A673 (cell line): ENCODE measurements at places on chromosomes 1 and 21.

GRCh38 chr21:33544451-33545195 is 1.8 kb downstream of the SON start:
- DNase-seq = no peak

DNA sequence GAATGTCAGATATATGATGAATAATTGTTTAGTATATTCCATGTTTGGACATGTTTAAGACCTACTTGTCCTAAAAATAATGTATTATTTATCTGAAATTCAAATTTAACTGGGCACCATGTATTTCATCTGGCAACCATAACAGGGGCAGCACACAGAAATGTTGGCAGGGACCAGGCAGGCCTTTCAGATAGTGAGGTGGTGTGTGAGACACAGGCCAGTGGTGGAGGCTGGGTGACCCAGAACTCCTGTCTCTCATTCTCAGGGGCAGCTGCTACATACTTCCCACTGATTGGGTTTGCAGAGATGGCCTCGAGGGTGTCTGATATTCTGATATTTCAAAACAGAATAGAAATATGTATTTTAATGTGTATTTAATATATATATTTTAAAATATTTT is 1.3 kb upstream of the FASLG start:
- DNase-seq = no peak

GRCh38 chr21:35732788-35733187 is 327.5 kb downstream of the SETD4 start:
- no peak for DNase-seq

GRCh38 chr1:88052167-88052566 is 631.9 kb upstream of the PKN2 start:
- no peak for DNase-seq

GRCh38 chr1:69246109-69246508 is 321.6 kb upstream of the LRRC7 start:
- no peak for DNase-seq

DNA sequence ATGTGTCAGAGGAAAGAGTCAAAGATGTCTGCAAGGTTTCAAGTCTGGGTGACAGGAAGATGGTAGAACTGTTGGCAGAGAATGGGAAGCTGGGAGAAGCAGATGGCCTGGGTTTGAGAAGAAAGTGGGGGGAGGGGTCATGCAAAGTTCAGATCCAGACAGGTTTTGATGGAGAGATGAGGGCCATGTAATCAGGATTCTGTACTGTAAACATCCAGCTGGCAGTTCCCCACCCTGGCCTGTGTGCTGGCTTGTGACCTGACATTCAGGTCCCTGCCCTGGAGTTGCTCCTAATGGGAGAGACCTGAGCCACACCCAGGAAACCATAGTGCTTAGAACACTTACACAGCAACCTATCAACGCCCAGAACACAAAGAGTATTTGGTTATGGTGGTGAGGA is 15.6 kb upstream of the ETV3 start:
- no peak for DNase-seq

GRCh38 chr1:180182643-180183311 is 28.1 kb downstream of the QSOX1 start:
- no peak for DNase-seq

DNA sequence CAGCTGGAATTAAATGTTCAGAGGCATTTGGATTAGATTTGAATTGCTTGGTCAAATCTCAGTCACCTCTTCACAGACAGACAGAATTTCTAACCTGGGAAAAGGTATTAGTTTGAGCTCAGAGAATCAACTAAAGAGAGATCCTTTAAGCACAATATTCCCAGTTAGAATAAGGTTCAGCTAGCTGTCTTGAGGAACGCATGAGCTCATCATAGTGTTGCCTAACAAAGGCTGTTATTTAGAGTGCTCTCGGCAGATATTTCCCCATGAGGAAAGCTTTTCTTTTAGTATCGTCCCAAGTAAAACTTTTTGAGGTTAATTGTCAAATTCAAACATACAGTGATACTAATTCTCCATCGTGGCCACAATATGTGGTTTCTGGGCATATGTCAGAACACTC is 269.9 kb downstream of the HLX start:
- DNase-seq = no peak

DNA sequence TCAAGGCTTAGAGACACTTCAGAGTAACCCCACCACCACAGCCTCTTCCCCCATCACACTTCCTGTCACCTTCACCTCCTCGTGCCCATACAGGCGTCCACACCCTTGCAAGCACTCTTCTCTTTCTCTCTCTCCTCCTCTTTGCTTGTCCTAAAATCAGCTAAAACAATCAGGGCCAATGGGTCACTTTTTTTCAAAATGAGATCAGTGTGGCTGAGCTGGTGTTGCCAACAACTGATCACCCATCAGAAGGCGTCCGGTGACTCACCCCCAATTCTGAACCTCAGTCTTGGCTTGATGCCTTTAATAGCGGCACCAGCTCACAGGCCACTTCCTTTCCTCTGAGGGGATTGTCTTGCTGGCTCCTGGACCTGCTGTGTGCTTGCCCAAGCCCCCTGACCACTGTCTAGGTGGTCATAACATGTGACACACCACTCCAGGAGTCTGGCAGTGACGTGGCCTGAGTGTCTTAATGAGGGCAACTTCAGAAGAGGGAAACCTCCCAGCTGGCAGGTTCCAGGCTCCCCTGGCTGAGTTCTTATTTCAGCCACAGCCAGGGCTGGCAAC is 1.6 kb downstream of the DRAXIN start:
- peak; percentile 42 for DNase-seq

- DNase-seq = no peak
These were observed 161.2 kb upstream of the SNX7 start for GRCh38 chr1:98500324-98500723.

DNA sequence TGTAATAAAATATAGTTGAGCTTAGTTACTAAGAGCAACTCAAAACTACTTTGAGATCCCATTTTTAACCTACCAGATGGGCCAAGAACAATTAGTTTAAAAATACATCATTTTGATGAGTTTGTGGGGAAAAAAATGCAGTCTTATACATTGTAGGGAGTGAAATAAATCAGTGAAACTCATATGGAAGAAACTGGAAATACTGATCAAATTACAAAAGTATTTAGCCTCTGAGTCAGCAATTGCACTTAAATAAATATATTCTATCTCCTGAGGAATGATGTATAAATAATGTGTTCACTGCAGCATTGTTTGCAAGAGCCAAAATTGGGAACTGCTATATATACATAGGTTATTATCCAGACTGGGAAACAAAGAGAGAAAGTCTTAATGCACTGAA is 4.6 kb upstream of the SMCP start:
- DNase-seq = no peak

- DNase-seq = peak; percentile 28
These were observed 160.5 kb downstream of the TBX15 start for GRCh38 chr1:118827636-118828035.

GRCh38 chr1:60911966-60912697 is 170.2 kb upstream of the NFIA start:
- DNase-seq = peak; percentile 89

DNA sequence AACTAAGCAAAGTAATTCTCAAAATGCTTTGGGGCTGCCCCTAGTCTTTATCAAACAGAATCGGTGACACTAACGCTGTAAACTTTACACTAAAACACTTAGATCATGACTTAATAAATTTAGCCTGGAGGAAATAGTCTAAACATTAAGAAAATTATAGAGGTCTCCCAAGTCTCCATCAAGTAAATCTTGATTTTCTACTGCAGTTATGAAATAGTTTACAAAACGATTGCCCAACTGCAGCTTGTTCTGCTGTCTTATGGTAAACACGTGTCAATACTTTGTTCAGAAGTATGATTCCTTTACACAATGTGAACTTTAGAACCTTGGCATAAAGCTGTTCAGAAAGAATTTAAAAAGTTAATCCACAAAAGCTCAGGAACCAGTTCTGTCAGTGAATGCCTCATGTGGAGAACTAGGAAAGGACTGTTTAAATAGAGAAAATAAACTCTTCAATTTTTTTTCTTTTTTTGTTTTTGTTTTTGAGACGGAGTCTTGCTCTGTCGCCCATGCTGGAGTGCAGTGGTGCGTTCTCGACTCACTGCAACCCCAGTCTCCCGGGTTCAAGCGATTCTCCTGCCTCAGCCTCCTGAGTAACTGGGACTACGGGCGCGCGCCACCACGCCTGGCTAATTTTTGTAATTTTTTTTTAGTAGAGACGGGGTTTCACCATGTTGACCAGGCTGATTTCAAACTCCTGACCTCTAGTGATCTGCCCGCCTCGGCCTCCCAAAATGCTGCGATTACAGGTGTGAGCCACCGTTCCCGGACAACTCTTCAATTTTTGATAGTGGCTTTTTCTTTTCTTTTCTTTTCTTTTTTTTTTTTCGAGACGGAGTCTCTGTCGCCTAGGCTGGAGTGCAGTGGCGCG is 1.6 kb downstream of the DDI2 start:
- DNase-seq = no peak

DNA sequence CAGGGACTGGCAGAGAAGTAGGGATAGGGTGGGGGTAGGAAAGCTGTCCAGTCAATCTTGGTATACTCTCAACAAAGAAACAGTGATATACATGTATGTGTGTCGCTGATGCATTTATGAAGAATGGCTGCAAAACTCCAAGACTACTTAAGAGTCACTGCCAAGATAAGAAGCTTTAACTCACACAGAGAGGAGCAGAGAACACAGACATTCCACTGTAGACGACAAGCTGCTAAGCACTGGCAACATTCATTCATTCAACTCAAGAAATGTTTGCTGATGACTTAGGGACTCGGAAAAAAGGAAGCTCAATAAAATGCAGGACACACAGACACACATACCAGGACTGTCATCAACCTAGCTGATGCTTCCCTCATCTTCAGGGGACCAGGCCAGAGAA is 5.5 kb downstream of the CTNNBIP1 start:
- no peak for DNase-seq

GRCh38 chr21:45576838-45577737 is 34.8 kb upstream of the SLC19A1 start:
- no peak for DNase-seq

DNA sequence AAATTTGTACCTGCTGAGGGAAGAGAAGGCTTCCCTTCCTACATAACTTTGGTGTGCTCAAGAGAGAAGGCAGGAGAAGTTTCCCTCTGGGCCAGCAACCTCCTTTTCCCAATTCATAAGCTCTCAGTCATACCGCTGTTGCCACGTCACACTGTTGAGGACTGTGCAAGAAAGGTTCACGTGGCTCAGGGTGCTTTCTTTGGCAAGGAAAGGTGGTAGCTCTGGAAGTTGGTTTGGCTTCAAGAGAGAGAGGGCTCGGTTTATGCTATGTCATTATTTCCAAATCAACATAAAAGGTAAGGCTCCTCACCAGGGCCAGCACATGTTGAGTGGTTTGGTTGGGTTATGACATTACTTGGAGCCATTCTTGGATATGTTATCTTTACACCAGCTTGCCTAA is 77.3 kb downstream of the TNFSF18 start:
- DNase-seq = no peak

- no peak for DNase-seq
These were observed 213.4 kb downstream of the USP25 start for GRCh38 chr21:15943009-15943666.

GRCh38 chr1:117146575-117147340 is 25.2 kb upstream of the TRIM45 start:
- peak; percentile 68 for DNase-seq

- peak; percentile 68 for DNase-seq
These were observed 4.3 kb upstream of the CBR1 start for GRCh38 chr21:36065497-36066036.

- DNase-seq = no peak
These were observed 14.6 kb downstream of the TFAP2E start for GRCh38 chr1:35587736-35588135.

DNA sequence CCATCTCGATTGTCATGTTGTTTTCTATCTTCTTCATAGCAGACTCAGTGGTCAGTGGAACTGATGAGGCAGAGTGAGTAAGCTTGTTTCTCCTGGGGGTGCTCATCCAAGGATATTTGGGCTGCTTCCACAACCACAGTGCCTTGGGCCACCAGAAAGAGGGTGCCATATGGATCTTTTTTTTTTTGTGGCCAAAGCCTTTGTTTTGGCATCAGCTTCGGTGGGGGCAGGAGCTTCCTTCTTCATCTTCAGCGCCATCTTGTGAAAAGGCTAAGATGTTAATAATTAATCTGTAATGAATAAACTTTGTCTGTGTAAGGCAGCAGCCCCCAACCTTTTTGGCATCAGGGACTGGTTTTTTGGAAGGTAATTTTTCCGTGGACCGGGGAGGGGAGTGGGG is 6.6 kb upstream of the PLPP3 start:
- no peak for DNase-seq

- DNase-seq = peak; percentile 13
These were observed at the start of gene SLC37A1 for GRCh38 chr21:42513151-42513984. Gene SLC37A1 (plus strand): TSS chr21:42513852. CDS start chr21:42518455, 4,603 bp downstream.

DNA sequence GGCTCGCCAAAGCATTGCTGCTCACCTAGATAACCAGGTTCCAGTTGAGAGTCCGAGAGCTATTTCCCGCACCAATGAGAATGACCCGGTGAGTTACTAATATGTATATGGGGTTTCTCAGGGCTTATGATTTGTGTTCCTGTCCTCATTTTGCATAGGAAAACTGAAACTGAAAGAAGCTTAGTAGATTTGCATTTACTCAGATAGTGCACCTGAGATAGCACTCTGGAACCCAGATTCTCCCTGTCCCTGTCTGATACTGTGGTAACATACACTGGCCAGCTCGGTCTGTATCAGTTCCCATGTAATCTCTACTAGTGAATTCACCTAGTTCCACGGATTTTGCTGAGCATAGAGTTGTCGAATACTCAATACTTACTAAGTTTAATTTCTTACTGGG is 28.1 kb downstream of the DAP3 start:
- DNase-seq = no peak

DNA sequence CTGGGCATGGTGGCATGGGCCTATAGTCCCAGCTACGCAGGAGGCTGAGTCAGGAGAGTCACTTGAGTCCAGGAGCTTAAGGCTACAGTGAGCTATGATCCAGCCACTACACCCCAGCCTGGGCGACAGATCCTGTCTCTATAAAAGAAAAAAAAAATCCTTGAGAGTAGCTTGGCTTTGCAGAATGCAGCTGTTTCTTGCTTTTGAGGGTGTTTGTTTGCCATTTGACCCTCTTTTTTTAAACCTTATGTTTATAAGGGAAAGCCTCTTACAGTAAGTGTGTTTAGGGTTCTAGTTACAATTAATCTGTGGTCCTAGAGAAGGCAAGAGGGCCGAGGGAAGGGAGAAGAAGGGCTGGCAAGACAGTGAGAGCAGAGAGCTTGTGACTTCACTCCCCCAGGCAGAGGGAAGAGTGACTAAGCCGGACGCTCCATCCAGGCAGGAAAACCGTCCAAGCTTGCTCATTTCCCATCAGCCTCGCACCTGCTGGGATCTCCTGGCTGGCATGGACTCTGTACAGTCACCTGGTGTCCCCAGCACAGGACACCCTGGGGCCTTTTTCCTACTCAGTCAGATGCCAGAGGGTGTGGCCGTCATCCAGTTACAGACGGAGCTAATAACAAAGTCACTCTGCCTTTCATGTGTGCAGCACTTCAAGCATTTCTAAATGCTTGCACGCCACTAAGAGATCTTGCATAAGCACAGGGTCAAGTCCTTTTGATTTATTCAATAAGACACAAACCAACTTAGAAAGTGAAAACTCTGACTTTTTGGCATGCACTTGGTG is 55.5 kb upstream of the PSEN2 start:
- DNase-seq = no peak

DNA sequence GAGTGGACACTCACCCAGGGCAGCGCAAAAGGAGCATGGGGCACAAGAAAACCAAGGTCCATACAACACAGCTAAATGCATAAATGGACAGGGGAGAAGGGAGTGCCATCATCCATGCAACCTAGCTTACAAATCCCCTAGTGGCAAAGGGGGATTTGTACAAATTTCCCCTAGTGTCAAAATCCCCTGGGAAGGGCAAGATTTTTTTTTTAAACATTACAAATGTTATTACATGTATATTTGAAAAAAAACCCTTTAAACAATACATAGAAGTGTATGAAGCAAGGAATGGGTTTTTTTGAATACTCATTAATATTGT is 89.6 kb upstream of the IVNS1ABP start:
- DNase-seq = no peak
